ENCODE measurements at places on chromosomes 16 and 17.

- DNase-seq, result peak; percentile 61
Measured at GRCh38 chr17:75876190-75876937, 2.0 kb downstream of the TRIM47 start.

GRCh38 chr17:66971264-66971663 is 6.8 kb downstream of the CACNG4 start:
- no peak for DNase-seq

GRCh38 chr16:80158766-80159165 is 382.0 kb upstream of the DYNLRB2 start:
- DNase-seq, result no peak

GRCh38 chr17:41347869-41348760 is 2.5 kb downstream of the KRT33A start:
- no peak for DNase-seq

- no peak for DNase-seq
Measured at GRCh38 chr17:75549246-75550138, 24.0 kb downstream of the LLGL2 start.

DNA sequence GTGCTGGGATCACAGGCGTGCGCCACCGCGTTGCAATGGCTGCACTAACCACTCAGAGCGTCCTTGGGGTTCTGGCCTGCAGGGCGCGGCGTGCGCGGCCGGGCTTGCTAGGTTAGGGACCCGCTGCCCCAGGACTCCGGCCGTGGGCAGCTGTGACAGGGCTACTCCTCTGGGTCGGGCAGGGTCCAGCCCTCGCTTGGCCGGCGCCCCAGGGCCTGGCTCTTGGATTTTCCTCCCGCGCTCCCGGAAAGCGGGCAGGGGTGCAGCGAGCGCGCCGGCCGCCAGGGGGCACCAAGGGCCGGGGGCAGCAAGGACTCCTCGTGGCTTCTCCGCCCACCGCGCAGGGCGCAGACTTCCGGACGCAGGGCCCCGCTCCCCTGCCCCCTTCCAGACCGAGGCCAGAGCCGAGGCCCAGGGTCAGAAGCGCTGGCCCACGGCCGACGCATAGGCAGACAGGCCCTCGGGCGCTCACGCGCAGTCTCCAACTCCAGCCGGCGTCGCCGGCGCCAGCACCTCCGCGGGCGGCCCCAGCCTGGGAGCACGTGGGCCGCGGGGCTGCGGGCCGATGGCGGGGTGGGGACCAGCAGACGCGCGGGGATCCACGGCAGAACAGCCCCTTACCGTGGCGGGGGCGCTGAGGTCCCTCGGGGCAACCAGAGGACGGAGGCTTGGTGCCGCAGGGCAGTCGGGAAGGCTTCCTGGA is 355 bp downstream of the TLE7 start:
- peak; percentile 35 for DNase-seq

GRCh38 chr17:41527063-41528023 is 765 bp downstream of the KRT19 start:
- no peak for DNase-seq

DNA sequence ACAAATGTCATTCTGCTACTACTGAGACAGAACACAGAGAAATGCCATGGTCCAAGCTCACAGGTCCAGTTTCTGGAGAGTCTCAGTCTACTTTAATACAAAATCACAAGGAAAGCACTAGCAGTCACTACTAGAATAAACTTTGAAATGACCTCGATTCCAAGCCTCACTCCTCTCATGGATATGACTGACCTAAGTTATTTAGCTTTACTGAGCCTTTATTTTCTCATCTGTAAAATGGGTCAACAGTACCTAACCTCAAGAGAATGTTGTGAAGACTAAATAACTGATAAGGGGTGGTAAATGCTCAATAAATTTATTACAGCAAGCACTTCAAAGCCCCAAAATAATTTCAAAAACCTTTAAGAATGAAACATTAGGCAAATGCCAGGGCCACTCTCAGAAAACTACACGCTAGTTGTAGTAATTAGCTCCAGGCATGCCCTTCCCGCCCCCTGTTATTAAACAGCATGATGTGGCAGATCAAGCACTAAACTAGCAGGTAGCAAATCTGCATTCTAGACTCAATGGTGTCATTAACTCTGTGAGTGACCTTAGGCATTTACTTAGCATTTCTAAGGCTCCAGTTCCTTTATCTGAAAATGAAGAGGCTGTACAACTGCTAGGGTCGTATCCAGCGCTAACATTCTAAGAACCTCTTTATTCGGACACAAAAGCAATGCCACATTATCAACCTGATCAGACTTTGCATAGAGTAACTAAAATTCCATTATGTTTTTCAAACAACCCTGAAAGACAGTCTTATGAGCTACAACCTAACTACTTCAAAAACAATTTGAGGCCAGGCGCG is 8.4 kb downstream of the GSPT1 start:
- no peak for DNase-seq

- DNase-seq, result no peak
Measured at GRCh38 chr16:23092072-23092800, 57.0 kb downstream of the USP31 start.

All from activated naive CD4-positive, alpha-beta T cell treated with anti-CD3 and anti-CD28 coated beads, Interleukin-2, amount 50 U/mL, for 16 hours (primary cell).